ENCODE measurements at places on chromosomes 12 and 14.

DNA sequence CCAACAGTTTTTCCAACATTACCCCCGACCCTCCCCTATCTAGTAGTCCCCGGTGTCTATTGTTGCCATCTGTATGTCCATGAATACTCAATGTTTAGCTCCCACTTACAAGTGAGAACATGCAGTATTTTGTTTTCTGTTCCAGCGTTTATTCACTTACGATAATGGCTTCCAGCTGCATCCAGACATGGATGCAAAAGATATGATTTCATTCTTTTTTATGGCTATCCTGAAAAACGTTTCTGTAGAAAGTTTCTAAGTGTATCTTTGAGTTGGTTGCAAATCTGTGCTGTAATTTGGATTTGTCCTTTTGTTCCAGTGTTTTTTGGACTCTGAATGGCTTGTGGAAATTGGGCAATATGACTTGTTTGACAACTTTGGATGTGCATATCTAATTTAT, 11.7 kb downstream of the SP1 start:
- DNase-seq: no peak

DNA sequence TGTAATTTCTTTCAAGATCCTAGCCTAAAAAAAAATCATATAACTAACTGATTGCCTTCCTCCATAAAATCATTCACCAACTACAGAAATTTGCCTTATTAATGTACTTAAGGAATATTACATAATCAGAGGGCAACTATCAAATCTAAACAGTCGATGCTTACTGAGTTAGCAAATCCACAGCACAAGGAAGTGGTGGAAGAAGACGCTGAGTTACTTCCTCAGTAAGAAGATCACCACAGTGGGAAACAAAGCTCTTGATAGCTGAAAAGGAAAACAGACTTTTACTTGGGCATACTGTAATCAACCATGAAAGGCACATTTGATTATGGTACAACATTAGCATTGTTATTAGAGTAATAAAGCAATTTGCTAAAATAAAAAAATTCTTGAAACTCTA, 48.7 kb downstream of the HEATR5A start:
- DNase-seq: no peak

DNA sequence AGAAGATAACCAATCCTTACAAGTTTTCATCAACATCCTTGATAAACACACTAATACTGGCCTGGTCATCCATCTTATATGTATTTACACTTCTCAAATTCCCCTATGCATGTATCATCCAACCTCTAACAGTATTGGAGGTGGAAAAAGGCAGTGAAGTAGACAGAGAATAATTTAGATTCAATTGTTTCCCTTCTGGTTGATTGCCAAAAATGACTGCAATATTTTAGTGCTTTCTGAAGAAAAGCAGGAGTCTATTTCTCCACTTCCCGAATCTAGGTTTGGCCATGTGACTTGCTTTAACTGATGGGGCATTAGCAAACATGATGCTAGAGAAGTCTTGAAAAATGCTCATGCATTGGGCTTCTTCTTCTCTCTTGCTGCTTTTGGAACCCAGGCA, 78.3 kb upstream of the METAP2 start:
- DNase-seq: no peak

GRCh38 chr12:3380200-3381043, 110.6 kb upstream of the PRMT8 start:
- DNase-seq: no peak

- DNase-seq: no peak
These were observed 5.1 kb upstream of the MED13L start for GRCh38 chr12:116282371-116283286.

GRCh38 chr12:52975204-52975603, 26.3 kb downstream of the KRT18 start:
- DNase-seq: no peak

DNA sequence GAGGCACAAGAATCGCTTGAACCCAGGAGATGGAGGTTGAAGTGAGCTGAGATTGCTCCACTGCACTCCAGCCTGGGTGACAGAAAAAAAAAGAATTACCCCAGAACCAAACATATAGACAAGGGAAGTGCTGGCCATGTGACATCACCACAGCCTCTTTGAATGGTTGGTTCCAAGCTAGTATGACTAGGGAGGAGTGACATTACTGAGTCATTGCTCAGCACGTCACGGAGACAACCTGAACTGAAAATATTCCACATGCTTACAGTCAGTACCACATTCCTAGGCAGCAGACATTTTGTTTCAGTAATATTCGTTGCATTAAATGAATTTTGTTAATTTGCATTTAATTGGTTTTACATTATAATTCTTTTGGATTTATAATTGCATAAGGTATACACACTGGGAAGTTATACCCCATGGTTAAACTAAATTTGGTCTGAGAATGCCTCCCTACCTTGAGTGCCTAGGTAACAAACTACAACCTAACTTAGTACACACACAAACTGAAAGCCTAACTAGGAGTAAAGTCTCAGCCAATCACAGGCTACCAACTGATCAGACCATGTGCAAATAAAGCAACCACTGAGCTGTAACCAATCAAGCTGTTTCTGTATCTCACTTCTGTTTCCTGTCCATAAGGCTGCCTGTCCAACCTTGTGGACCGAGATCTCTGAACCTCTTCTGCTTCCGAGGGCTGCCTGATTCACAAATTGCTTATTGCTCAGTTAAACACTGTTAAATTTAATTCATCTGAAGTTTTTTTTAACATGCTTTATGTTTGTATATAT, 164.4 kb downstream of the CAND1 start:
- DNase-seq: no peak
